ENCODE measurements at places on chromosomes 16 and 17.

DNA sequence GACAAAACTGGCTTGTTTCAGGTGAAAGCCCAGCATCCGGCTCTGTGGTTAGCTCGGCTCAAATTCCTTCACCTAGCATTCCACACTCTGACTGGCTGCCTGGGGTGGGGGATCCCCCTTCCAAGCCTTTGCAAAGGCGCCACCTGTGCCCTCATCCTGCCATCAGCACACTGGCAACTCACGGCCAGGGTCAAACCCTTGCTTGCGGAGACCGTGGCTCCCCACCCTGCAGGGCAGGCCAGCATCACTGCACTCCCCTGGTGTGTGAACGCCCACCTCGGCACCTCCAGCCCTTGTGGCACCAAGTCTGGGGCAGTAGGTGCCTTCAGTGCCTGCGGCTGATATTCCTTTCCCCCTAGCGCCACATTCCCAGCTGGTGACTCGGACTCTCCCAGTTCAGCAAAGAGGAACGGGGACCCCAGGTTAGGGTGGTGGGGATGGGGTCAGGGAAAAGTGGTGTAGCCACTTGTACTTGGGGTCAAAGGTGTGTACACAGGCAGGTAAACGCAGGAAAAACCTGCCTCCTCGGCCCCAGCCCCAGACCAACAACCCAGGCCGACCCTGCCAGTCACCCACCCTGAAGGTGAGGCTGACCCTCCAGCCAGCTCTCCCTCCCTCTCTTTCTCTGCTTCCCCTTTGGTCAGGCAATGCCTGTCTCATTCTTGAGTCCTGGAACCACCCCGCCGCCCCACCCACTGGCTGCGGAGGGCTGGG lies 1.1 kb downstream of the FLII start:
- no peak for DNase-seq

DNA sequence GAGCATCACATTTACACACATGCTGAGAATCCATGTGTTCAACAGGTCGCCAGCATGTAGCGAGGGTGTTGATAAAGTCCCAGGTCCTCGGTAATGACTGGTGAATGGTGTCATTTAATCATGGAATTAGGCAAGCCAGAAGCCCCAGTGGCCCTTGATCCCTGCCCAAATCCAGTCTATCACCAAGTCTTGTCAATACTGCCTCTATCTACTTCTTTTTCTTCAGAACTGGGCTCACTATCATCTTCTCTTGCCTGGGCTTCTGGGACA lies 31.3 kb upstream of the MED13 start:
- DNase-seq, result no peak

- peak; percentile 49 for DNase-seq
These were observed 15.4 kb downstream of the CNOT1 start for GRCh38 chr16:58614212-58614611.

GRCh38 chr17:50165867-50166517 lies at the start of gene SGCA:
Gene SGCA, plus strand, starts transcription at chr17:50166005. Its CDS starts 36 bp downstream, at chr17:50166041.
- no peak for DNase-seq

Data from BJ (cell line).